NCI-H1436 treated with DMSO at 0.1 percent for 48 hours (cell line): ENCODE measurements at places on chromosomes 16 and 17.

- no peak for DNase-seq
Measured at GRCh38 chr17:70936724-70937123, 767.4 kb downstream of the KCNJ2 start.

DNA sequence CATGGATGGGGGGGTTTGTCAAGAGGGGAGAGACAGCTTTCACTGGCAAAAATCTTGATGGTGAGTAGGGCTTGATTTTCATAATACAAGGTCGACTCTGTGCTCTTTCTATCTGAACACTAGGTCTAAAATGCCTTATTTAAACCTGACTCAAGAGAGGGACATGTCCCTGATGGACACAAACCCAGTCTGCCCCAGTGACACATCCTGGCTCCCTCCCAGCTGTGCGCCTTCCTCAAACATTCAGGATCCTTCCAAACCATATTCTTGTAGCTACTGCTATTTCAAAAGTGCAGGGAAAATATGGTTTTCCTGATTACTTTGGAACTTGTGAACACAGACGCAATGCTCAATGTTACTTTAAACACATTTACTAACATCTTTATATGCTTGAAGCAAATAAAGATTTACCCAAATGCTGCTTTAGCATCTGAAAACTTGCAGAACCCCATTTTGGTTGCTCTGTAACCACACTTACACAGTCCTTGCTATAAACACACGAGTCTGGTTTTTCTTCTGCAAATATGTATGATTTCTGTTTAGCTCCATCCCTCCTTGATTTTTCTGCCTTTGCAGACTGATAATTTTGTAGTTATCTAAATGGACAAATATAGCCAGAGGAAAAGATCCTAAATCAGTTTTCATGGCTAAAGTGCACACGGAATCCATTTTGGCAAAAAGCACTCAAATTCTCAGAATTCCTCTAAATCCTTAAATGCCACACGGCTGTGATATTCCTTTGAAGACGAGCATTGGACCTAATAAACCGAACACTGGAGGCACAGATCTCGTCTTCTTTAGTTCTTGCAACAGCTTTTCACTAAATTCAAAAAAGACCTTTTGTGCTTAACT is 499.9 kb upstream of the ZFHX3 start:
- no peak for DNase-seq

DNA sequence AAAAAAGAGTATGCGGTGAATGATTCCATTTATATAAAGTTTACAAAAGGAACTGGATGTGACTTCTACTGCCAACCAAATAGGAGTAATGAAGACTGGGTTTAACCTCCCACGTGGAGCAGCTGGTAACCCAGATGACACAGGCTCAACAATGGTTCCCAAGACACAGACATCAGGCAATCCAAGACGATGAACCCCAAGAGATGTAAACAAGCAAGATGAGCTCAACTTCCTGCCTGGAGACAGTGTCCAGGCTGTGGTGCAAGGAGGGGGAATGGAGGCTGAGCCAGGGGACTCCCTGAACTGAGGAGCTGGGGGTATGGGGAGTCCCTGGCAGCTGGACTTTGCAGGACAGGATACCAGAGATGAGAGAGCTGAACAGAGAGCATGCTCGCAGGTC is 104.7 kb downstream of the LITAF start:
- no peak for DNase-seq

GRCh38 chr16:10239640-10240039 is 57.4 kb upstream of the GRIN2A start:
- no peak for DNase-seq

DNA sequence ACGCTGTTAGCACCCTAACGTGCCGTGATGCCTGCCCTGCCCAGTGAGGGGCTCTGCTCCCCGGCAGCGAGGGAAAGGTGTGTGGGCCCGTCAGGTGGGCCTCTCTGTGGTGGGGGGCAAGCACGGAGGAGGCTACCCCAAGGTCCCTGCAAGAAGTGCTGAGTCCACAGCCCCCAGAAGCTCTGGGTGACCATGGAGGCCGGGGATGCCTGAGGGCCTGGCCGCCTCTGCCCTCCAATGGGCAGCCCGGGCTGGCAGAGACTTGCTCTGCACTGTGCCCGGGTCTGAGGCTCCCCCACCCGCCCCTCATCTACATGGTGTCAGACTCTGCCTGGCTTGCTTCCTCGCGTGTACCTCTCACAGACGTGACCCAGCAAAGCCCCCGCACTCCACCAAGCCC is 12.2 kb downstream of the SLC38A10 start:
- no peak for DNase-seq

DNA sequence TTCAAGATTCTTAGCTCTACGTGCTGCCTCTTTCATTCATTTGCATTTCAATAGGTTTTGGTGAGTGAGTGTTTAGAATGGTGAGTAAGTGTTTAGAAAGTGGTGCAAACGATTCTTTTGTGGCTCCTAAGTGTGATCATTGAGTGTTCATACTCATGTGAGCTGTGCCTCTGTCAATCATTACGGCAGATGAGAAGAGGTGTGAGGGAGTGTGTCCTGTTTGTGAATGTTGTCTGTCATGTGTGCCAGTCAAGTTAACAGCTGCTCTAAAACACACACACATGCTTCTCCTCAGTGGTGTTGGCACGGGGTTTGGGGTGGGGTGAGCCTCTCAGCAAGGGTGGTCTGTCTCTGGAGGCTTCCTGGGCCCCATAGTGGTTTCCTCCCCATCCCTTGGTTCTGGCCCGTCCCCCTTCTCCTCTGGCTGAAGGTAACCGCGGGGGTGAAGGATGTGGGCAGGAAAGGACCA is 11.4 kb downstream of the MYL4 start:
- DNase-seq: no peak

GRCh38 chr17:61723183-61723582 is 132.2 kb upstream of the NACA2 start:
- no peak for DNase-seq

DNA sequence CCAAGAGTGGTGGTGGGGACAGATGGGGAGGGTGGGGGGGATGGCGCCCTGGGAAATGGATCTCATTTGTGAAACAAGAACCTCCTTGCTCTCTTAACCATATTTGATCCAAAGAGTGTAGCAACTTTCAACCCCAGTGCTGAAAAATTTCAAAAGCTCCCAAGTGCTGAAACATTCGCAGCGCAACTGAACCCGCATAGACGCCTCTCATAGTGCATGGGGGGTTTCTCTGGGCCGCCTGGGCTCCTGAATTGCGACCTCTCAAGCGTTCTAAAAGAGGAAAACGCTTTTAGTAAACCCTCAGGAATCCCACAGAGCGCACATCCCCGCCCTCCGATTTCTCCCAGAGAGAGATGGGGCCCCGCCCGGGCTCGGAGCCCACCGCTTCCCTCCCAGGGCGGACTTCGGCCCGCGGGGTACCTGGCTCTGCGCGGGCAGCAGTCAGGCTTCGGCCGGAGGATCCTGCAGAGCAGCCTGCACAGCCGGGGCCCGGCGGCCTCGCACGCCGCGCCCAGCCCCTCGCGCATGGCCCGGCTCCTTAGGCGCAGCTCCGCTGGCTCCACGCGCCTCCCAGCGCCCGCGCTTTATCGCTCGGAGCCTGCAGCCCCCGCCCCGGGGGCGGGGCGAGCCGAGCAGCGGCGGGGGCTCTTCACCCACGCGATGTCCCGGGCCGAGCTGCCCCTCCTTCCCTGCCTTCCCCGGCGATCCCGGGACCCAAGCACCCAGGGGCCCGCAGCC is 7.0 kb downstream of the NOS2 start:
- DNase-seq: no peak

DNA sequence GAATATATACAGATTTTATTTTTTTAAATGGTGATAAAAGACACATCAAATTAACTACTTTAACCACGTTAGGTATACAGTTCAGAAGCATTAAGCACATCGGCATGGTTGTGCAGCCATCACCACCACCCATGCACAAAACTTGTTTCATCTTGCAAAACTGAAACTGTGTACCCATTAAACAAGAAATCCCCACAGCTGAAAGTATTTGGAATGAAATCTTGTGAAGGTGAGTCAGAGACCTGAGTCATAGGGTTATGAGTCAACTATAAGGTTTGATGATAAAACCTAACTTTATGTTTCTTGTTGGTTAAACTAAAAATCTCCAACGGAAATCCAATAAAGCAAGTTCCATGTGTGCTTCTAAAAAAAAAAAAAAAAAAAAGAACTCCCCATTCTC is 561.6 kb upstream of the PSMD7 start:
- no peak for DNase-seq

GRCh38 chr16:46573008-46573833 is 48.0 kb downstream of the SHCBP1 start:
- DNase-seq: no peak

GRCh38 chr16:86584726-86585721 is 6.7 kb downstream of the FOXL1 start:
- DNase-seq: no peak

DNA sequence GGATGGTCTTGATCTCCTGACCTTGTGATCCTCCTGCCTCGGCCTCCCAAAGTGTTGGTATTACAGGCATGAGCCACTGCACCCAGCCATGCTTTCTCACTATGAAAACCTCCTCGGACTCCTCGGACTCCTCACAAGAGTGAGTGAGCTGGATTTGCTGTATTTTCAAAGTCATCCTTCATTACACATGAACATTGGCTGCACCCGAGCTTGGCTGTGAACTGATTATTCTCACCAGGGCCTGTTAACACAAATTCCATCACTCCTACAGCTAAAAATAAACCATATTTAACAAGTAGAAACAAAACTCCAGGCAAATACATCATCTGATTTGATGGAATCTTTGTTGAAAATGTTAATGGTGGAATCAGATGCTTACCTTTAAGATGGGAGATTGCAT is 50.3 kb downstream of the PITPNC1 start:
- DNase-seq: no peak

DNA sequence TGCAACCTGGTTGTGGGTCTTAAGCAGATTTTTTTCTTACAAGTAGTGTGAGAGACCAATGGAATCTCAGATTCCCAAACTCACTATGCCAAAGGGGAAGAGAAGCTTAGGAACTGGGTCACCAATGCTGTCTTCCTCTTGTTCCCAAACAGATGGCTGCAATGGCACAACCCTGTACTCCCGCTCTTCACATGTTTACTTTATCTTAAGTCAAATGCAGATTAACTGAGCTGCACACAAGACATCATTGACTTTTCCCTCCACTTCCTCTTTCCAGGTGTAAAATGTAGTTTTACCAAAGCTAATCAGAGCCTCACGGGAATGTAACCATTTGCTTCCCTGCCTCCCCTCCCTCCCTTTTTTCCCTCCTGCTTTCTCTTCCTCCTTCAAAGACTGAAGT is 14.4 kb upstream of the CD300E start:
- no peak for DNase-seq

GRCh38 chr16:74465851-74466685 is 44.8 kb upstream of the CLEC18B start:
- no peak for DNase-seq

DNA sequence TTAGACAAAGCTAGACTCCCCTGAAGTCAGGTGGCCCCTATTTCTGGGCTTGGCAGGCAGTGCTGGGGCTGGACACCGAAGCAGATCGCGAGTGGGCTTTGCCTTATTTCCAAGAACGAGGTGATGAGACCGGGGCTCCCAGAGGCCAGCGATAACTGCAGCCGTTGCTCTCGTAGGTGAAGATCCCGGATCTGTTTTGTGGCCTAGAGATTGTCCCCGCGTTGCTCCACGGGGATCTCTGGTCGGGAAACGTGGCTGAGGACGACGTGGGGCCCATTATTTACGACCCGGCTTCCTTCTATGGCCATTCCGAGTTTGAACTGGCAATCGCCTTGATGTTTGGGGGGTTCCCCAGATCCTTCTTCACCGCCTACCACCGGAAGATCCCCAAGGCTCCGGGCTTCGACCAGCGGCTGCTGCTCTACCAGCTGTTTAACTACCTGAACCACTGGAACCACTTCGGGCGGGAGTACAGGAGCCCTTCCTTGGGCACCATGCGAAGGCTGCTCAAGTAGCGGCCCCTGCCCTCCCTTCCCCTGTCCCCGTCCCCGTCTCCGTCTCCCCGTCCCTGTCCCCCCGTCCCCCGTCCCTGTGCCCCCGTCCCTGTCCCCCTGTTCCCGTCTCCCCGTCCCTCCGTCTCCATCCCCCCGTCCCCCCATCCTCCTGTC is 1.5 kb upstream of the TBCD start:
- no peak for DNase-seq

DNA sequence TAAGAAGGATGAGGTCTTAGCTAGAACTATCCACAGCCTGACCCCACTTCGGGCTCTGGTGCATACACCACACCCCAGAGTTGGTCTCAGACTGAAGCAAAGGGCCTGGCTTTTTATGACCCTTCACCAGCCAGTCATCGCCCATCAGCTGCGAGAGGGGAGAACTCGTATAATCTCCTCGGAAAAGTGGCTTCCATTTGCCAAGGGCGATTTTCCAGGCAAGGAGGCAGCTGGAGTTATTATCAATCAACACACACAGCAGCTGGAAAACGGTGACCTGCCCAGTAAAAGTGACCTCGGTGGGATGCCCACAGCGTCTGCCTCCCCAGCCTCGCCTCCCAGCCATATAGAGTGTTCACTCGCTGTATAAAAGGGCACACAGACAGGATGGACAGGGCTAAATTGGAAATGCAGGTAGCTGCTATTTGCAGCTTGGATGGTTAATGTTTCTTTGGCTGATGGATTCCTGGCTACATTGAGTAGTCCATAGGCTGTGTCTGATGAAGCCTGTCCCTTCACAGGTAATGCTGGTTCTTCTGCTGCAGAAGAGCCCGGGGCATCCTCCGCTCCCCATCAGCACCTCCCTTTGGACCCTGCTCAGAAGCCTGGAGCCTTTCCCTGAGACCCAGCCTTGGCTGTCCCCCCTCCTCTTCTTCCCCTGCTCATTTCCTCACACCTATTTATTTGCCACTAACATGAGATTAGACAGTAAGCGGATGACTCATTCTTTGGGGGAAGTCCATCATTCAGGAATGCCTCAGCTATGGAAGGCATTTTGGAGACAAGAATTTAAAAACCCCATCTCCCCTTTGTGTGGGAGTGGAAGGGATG is 45.7 kb downstream of the TMEM186 start:
- DNase-seq: no peak

GRCh38 chr16:77556201-77556873 is 121.5 kb upstream of the ADAMTS18 start:
- no peak for DNase-seq

- DNase-seq: no peak
Measured at GRCh38 chr17:16941072-16942036, 30.6 kb downstream of the TNFRSF13B start.
